ENCODE measurements at places on chromosomes 4 and X.

DNA sequence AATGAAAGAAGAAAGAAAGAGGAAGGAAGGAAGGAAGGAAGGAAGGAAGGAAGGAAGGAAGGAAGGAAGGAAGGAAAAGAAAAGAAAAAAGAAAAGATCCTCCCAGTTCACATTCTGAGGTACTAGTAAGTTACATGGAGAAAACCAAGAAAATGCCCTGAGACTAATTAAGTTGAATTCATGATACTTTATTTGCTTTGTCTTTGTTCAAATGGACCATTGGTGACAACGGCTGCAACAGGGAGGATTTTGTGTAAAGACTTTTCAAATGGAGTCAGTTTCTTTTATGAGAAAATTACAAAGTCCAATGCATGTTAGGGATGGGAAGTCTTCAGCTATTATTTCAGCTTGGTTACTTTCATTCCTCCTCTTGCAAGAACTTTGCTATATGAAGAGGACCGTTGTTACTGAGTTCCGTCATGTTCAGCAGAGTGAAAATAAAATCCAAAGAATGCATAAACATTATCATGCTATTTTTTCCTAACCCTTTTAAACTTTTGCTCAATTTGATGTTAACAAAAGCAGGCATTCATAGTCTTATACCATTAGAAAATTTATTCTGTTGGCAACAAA is 8.3 kb downstream of the VCX3A start:
- DNase-seq: no peak

DNA sequence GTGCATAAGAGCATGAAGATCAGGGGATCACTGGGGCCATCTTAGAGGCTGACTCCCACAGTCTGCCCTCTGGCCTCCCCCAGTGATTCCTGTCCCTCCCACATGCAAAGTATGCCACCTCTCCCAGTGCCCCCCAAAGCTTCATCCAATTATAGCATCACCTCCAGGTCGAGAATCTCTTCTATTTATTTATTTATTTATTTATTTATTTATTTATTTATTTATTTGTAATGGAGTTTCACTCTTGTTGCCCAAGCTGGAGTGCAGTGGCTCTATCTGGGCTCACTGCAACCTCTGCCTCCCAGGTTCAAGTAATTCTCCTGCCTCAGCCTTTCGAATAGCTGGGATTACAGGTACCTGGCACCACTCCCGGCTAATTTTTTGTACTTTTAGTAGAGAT is 50.1 kb downstream of the BCORL1 start:
- no peak for DNase-seq

DNA sequence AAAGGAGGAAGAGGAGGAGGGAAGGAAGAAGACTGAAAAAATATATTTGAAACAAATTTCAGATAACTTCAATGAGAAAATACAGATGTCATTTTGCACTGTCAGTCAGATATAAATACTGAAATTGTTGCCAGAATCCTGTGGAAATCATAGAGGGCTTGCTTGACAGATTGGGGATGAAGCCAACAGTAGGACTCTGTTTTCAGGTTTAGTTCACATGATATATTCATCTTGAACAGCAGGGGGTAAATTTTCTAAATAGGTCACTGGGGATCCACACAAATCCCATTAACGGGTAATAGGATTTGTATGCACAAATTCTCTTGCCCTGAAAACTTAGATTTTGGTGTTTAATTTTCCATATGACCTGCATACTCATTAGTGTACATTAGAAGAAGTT is 103.3 kb upstream of the PCDH18 start:
- no peak for DNase-seq

GRCh38 chrX:19743386-19743785 is 144.0 kb downstream of the SH3KBP1 start:
- DNase-seq: no peak

DNA sequence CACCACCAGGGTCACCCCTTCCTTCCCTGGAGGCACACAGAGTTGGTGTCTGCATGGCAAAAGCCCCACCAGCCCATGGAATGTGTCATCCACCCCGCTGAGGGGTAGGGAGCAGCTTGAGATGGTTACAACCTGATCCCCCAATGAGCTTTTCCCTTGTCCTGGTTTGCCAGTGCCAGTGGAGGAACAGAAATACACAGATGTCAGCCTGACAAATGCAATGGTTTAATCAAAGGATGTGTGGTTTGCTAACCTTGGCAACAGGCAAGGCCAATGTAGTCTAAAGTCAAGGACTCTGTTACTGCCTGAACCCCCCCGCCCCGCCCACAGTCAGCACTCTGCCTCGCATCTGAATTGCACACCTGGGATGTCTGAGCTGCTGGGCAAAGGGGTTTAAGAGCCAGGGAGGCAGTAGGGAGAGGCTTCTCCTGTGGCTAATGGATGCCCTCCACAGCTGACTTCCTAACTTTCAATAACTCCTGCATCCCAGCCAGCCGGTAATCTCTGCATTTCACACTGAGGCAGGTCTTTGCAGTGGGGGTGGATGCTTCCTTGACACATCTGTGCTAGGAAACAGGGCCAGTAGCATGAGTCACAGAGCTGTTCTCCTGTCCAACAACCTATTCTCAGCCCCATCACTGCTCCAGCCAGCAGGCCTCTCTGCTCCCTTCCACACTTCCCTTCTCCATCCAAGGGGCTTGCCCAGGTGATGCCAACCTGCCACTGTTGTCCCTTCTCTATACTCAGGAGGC is 137.5 kb downstream of the AMMECR1 start:
- no peak for DNase-seq

- DNase-seq: no peak
Observed at GRCh38 chr4:114599231-114599902, 760 bp downstream of the UGT8 start.

- no peak for DNase-seq
Observed at GRCh38 chr4:103171006-103171405, 27.1 kb downstream of the CENPE start.

- DNase-seq: no peak
Observed at GRCh38 chr4:126057371-126057770, 742.6 kb downstream of the FAT4 start.

GRCh38 chr4:73606465-73606974 is 13.7 kb downstream of the RASSF6 start:
- no peak for DNase-seq

- DNase-seq: no peak
Observed at GRCh38 chr4:20440170-20440569, 188.5 kb downstream of the SLIT2 start.

- DNase-seq: no peak
Observed at GRCh38 chr4:9880406-9881197, 99.2 kb downstream of the DRD5 start.

DNA sequence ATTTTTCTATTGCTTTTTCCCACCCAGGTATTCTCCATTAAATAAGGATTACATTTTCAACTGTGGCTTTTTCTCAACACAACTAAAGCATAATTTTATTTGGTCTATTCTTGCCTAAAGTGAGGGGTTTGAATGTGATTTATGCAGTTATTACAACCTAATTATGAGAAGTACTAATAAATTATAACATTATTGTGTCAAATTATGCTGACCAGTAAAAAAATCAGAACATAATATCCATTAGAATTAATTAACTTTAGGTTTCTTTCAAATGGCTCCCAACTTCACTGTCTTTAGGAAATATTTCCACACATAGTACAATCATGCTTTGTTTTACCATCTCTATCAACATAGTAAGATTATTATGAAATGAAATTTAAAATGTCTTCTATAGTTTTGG is 1293.9 kb downstream of the FSTL5 start:
- no peak for DNase-seq

DNA sequence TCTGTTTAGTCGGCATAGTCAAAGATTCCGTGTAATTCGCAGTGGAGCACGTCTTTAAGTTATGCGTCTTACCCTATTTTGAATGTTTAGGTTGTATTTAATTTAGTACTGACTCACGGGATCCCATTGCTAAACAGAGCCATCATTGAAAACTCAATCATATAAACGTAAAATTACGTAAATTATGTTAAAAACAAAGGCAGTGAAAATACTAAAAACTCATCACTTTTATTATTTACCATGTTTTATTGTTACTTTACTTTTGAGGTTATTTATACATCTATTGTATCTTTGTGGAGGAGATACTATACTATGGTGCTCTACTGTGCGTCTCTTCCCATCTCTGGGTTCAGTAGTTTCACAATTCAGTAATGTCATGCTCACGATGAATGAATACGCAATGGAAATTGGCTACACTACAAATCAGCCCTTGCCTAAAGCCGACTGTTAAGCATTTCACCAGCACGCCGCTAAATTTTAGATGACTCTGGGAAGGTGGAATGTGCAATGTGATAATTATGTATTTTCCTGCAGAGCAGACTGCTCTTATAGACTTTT is 944 bp downstream of the FUNDC2 start:
- peak; percentile 52 for DNase-seq

GRCh38 chr4:140806163-140806562 is 50.0 kb upstream of the TBC1D9 start:
- no peak for DNase-seq

GRCh38 chr4:3479358-3480101 is 16.4 kb downstream of the DOK7 start:
- no peak for DNase-seq

DNA sequence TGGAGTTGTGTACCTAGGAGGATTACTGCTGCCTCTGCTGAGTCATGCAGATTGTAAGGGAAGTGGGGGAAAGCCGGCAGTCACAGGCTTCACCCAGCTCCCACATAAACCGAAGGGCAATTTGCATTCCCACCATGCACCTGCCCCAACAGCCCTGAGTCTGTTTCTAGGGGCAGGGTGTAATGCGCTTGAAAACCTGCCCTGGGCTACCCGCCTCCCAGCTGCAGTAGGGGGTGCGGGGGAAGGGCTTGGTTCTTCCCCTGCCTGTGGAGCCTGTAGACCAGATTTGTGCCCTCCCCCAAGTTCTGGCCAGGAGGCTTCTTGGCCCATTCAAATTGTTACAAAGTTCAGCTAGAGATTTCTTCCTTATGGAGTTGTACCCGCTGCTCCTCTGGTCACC is 269.2 kb upstream of the DDX53 start:
- DNase-seq: no peak

- DNase-seq: peak; percentile 46
Observed at GRCh38 chrX:123803331-123803983, 56.4 kb upstream of the XIAP start.

- no peak for DNase-seq
Observed at GRCh38 chr4:152571296-152571695, 35.4 kb upstream of the FBXW7 start.

DNA sequence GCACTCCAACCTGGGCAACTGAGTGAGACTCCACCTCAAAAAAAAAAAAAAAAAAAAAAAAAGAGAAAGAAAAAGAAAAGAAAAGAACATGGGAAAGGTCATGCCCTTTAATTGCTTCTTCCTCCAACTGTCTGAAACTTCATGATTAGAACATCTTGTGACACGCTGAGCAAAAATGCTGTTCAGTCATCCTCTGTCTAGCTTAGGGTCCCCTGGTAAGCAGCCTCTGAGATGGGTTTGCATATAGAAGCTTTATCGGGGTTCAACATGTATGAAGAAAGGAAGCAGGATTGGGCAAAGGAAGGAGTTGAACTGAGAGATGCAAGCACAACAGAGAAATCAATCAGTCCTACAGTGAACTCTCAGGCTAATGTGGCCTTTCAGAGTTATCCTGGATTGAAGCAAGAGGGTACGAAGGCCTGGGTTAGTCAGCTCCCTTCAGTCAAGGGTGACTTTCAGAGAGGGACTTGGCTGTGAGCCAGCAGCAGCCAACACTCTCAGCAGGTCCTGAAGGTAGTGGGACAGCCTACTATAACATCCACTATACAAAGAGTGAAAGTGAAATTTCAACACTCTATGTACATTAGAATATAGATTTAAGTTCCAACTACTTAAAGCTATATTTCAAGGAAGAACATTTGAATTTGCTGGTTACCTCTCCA is 11.4 kb downstream of the MAOB start:
- DNase-seq: no peak

DNA sequence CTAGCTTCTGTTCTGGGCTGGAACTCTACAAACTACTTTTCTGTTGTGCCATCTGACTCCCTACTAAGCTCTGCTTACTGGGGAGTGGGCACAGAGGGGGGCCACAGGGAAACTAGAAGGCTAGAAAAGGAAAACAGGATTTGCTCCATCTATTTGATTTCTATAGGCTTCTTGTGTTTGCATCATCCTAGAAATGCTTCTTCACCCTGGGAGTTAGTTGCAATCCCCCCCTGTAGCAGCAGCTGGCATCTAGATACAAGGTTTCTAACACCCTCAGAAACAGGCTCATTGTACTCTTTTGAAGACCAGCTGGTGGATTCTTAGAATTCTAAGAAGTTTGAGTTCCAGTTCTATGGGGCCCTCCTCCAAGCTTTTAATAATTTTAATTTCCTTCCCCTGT is 213.4 kb downstream of the TMA16 start:
- DNase-seq: no peak

GRCh38 chrX:53253293-53254020 is 27.9 kb downstream of the IQSEC2 start:
- DNase-seq: no peak

- DNase-seq: no peak
Observed at GRCh38 chr4:54439831-54440243, 210.7 kb downstream of the PDGFRA start.

DNA sequence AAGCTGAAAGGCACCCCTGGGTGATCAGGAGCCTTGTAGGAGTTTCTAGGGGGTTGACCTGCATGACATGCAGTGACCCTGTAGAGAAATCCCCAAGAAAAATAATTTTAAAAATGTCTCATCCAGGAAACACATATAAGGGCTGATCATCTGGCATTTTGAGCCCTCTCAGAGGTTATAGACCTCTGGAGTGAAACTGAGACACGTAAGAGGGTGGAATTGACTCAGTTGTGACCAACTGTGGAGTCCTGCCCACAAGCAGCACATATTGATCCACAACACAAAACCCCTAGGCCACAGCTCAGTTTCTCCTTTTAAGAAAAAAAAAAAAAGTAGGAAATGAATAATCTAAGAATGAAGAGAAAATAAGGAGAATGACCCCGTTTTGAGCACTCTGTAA is 32.5 kb upstream of the MTMR8 start:
- DNase-seq: no peak

GRCh38 chr4:169248645-169249044 is 22.1 kb downstream of the SH3RF1 start:
- DNase-seq: no peak

- DNase-seq: no peak
Observed at GRCh38 chr4:37663552-37663951, 22.6 kb downstream of the RELL1 start.

DNA sequence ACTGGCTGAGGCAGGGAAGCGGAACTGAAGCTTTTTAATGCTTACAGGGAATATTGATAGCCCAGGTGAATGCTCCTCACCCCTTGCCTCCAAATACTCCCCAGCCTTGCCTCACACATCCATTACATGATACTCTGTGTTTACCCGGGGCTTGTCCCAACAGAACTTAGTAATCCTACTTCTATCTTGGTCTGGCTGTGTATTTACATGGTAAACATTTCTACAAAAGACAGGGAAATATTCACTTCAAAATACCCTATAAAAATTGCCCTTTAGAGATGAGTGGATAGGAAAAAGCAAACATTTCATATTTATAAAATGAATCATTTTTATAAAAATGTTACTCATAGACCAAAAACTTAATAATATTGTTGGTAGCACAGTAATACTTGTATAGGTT is 120.1 kb downstream of the NHS start:
- no peak for DNase-seq
